ENCODE measurements at places on chromosomes 12 and 14.

- no peak for DNase-seq
Observed at GRCh38 chr12:47739979-47740378, 14.7 kb upstream of the ENDOU start.

- no peak for DNase-seq
Observed at GRCh38 chr12:25816637-25817036, 141.8 kb upstream of the RASSF8 start.

- no peak for DNase-seq
Observed at GRCh38 chr12:32821293-32821692, 65.6 kb upstream of the YARS2 start.

DNA sequence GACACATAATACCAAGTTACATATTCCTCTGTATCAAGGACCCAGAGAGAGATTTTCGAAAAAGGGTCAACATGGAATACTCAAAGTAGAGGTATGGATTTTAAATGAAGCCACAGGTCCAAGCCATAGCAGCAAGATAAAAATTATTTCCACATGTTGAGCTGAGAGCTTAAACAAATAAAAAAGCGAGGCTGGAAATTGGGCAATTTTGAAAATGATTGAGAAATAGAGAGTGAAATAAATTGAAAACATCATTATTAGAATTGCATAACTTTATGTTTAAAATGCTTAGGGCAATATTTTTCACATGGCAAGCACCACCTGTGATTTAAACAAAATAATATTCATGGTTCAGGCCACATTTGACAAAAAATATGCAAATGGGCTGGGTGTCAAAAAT, 1251.0 kb upstream of the USP15 start:
- DNase-seq = no peak

GRCh38 chr12:56941299-56942017, 7.2 kb upstream of the SDR9C7 start:
- DNase-seq = no peak
